Stimulated activated CD4-positive, alpha-beta T cell treated with anti-CD3 and anti-CD28 coated beads, TNF-alpha, amount 100 ng/mL, for 4 hours (primary cell): ENCODE measurements at places on chromosomes 3 and 15.

DNA sequence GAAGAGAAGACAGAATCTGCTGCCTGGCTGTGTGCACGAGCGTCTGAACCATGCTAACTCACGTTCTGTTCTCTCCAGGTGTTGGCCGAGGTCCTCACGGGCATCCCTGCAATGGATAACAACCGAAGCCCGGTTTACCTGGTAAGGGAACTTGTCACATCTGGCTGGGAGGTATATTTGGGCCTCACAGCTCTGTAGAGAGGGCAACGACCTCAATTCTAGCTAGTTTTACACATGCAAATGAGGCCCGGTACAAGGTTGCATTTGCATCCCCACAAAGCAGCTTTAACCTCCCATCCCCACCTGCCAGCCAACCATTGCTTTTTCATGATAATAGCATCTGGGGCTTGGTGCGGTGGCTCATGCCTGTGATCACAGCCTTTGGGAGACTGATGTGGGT lies 22.0 kb upstream of the TATDN2 start:
- no peak for DNase-seq

DNA sequence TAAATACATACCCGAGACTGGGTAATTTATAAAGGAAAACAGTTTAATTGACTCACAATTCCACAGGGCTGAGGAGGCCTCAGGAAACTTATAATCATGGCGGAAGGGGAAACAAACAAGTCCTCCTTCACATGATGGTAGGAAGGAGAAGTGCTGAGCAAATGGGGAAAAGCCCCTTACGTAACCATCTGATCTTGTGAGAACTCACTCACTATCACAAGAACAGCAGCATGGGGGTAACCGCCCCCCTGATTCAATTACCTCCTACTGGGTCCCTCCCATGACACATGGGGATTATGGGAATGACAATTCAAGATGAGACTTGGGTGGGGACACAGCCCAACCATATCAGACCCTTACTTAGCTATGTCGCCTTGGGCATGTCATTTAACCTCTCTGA lies 27.7 kb downstream of the SCG3 start:
- DNase-seq = no peak

DNA sequence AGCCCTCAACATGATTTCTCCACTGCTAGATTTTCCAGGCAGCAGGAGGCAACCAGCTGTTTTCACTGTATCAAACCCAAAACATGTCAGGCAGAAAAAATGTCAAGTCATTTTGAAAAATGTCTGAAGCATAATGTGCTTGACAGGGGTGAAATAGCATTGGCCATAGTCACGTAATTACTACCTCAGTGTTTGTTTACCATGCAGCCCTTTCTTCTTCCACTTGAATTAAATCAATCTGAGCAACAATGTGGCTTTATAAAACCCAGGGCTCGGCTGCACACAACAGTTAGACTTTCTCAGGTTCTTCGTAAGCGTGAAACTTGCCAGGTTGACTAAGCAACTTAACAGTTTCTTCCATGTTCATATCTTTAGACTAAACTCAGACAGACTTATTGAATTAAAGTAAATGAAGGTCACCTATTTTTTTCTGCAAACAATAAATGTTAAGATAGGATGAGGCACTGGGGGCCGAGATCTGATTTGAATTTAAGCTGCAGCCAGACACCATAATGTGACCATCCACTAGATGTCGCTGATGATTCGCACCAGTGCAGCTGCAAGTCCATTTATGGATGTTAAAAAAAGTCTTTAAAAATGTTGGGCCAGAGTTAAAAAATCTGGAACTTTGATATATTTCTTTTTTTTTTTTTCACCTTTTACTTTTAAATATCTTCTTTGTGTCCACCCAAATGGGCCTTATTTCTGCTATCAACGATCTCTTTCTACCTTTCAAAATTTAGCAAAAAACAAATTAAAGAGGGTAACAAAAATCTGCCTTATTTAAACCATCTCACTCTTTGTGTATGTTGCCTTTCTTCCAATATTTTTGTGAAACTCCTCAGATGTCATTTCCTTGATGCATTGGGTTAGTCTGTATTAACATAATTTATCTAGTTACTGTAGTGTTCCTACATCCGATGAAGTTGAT lies 305.9 kb downstream of the CACNA2D3 start:
- no peak for DNase-seq

DNA sequence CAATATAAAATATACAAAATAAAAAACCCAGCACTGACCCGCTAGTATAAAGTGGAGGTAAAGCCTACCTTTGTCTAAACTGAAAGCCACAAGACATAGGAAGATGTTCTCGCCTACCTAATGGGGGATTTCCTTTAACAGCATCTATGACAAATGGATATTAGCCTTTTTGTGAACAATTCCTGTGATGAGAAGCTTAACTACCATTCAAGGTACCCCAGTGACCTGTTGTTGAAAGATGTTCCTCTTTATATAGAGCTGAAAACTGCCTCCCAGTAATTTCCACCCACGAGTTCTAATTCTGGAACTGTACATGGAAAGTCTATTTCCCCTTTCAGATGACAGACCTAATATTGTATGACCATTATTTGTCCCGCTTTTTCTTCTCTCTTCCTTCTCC lies 109.8 kb upstream of the RASGRP1 start:
- no peak for DNase-seq

GRCh38 chr3:60594025-60594424 lies 657.2 kb downstream of the FHIT start:
- no peak for DNase-seq

GRCh38 chr3:149879872-149880271 lies 66.9 kb downstream of the RNF13 start:
- DNase-seq = no peak

DNA sequence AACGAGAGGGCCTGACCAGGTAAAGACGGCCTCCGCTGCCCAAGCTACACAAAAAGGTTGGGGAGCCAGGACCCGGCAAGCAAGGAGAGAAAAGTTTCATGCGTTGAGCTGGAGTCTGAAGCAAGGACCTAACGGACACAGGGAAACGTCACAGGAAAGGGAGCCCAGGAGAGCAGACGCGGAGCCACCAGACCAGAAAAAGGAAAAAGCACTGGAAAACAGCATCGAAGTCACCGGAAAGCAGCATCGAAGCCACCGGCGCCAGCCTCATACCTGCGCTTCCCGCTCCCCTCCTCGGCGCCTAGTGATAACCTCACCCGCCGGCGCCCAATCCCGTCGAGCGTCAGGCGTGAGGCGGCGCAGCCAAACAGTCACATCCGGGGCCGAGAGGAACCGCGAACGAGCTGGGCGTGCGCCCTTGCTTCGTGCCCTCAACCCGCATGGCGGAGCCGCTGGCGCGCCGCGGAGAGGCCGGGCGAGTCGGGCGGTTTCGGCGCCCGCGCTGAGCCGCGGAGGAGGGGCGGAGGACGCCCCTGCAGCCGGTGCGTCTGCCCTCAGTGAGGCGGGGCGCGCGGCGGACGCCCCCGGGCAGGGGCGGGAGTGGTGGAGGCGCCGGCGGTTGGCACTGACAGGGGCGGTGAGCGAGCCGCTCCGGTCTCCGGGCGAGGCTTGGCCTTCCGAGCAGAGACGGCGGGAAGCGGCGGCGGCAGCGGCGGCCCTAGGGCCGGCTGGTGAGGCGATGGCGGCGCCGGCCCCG lies at the start of the genes FBXO45 and WDR53:
TSS of gene FBXO45 (plus strand) at position 415 of the 757 bp plus-strand sequence. CDS start at position 740, 325 bp downstream.
TSS of gene WDR53 (minus strand) at position 309 of the 757 bp plus-strand sequence. CDS start 7,079 bp downstream, outside the sequence.
- DNase-seq = peak; percentile 90

DNA sequence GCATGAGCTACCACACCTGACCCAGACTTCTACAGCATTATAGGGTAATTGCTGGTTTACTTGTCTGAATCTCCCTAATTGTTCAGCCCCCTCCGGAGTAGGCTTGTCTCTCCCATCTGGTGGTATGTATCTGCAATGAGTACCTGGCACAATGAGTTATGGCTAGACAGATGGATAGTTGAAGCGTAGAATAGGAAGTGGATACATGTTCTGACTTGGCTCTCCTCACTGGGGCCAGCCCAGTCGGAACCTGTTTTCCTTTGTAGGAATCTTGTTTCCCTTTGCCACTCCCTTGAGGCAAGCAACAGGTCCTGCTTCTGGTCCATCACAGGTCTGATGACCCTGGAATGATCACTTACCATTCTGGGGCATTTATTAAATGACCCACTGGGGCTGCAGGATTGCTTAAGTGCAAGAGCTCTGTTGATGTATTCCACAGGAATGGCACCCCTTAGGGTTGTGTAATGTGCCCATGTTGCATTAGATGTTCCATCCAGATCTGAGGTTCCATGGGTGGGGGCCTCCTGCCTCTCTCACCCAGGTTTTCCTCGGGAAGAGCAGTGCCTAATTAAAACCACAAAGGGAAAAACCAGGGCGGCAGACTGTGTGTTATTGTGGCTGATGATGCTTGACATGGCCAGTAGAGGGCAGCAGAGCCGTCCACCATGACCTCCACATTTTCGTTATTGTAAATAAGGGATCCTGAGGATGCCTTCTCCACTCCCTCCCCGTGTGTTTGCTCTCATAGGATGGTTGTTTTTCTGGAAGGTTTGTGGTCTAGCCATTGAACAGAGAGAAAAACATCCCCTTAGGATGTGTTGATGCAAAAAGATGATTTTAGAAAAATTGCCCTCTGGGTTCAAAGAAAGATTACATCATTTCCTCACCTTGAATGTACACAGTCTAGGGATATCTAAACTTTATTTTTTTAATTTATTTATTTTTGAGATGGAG lies 58.0 kb downstream of the CMTM8 start:
- peak; percentile 35 for DNase-seq

- DNase-seq = no peak
These were observed 5.0 kb upstream of the UACA start for GRCh38 chr15:70768257-70768883.

- DNase-seq = peak; percentile 67
These were observed 4.4 kb downstream of the AHSG start for GRCh38 chr3:186617036-186617946.

DNA sequence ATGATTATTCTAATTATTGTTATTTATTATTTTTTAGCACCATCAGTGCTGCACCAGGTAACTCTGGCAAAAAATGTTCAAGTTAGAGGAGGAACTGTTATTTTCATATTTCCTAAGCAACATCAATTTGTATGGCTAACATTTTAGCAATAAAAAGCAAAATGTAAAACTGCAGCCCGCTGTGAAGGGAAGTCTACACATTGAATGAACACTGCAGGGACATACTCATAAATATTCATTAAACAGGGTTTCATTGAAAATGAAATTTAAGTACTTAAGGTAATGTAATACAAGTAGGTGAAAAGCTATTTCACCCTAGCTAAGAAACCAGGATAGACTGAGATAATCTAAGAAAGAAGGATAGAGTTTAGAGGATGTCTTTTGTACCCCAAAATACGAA lies 532.7 kb downstream of the NLGN1 start:
- DNase-seq = no peak

DNA sequence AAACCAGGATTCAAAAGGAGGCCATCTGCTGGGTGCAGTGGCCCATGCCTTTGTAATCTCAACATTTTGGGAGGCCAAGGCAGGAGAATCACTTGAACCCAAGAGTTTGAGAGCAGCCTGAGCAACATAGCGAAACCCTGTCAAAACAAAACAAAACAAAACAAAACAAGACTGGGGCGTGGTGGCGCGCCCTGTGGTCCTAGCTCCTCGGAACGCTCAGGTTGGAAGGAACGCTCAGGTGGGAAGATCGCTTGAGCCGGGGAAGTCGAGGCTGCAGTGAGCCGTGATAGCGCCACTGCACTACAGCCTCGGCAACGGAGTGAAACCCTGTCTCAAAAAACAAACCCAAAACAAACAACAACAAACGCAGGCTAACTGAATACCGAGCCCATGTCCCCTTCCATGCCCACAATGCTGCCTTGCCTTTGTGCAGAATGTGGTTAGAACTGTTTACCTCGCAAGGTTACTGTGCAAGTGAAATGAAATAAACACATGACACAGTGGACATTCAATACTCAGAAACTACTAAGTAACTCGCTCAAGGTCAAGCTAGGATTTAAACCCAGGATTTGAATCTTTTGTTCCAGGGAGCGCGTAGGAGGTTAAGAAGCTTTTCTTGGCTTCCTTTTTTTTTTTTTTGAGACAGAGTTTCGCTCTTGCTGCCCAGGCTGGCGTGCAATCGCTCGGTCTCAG lies 766 bp upstream of the EMC4 start:
- DNase-seq = no peak

- no peak for DNase-seq
These were observed 257.1 kb downstream of the MAGI1 start for GRCh38 chr3:65781594-65781993.

DNA sequence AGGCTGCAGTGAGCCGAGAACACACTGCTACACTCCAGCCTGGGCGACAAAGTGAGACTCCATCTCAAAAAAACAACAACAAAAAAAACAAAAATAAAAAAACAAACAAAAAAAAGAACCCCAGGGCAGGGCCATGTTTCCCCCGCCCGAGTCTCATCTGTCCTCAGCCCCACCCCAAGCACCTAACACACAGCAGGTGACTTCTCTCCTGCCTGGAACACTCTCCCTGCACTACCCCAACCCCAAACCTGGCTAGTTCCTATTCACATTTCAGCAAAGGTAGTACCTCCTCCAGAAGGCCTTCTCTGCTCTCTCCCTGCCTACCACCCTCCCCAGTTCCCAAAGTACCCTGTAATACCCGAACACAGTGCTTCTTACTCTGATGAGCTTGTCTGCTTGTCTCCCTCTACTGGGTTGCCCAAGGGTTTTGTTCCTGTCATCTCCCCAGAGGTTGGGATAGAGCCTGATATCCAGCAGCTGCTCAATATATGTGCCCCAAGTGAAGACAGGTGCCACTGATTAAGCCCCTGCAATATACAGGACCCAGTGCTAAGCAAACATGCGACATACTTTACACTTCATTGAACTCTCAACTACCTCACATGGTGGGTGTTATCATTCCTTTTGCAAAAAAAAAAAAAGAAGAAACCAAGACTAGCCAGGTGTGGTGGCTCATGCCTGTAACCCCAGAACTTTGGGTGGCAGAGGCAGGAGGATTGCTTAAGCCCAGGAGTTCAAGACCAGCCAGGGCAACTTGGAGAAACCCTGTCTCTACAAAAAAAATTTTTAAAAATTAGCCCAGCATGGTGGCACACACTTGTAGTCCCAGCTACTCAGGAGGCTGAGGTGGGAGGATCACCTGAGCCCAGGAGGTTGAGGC lies 103.6 kb downstream of the DAPK2 start:
- no peak for DNase-seq

DNA sequence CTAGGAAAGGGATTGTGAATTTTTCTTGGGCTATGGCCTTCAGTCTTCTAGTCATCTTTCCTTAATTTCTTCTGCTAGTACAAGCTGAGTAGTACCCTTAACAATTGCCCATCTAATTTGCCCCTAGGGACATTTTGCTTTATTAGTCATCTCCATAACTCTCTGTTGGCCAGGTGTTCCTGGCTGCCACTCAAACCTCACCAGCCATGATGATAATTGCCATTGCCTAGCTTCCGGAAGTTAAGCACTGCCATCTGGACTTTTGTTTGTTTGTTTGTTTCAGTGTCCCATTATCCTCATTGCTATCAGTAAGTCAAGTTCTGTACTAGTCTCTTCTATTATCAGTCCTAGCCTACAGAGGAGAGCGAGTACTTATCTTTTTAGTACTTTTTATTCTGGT lies 36.6 kb upstream of the UBL7 start:
- DNase-seq = no peak

DNA sequence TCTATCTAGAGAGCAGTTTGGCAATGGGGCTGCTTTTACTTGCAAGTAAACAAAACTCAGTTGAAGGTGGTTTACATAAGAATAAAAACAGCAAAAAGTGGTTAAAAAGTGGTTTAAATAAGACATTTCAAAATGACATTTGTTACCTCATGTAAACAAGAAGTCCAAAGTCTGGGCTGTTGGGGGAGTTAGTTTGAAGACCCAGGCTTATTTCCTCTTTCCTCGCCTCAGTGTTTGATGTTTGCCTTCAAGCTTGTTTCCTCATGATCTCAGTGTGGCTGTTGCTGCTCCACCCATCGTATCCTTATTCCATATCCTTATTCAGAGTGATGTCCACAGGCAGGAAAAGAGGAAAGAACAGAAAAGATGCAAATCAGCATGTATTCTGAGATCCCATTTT lies 15.2 kb downstream of the CGNL1 start:
- no peak for DNase-seq

GRCh38 chr15:101167753-101168462 lies 83.9 kb downstream of the CHSY1 start:
- no peak for DNase-seq
